ENCODE measurements at places on chromosomes 12 and 14.

GRCh38 chr12:54549774-54550451 lies 512 bp downstream of the PDE1B start:
- DNase-seq, result peak; percentile 13

- DNase-seq, result no peak
Observed at GRCh38 chr14:71529848-71530247, 402.4 kb upstream of the RGS6 start.

GRCh38 chr12:45269412-45269751 lies 53.5 kb downstream of the ANO6 start:
- no peak for DNase-seq

DNA sequence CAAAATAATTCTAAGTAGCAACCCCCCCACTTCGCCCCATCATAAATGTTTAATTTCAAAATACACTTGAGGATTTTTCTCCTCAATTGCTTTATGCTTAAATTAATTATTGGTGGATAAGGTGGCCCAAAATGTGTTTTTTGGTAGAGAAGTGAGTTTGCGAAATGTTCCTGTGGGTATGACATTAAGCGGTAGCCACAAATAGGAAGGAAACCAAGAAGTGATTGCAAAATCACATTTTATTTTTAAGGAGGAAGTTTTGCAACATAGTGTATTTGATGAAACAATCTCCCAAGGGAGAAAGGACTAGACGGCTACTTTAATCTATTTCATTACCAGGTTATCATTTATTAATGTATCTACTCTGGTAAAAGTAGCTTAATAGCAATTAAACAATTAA lies 25.5 kb downstream of the SLC25A3 start:
- no peak for DNase-seq

- no peak for DNase-seq
Observed at GRCh38 chr12:22406627-22407026, 72.1 kb upstream of the ST8SIA1 start.

DNA sequence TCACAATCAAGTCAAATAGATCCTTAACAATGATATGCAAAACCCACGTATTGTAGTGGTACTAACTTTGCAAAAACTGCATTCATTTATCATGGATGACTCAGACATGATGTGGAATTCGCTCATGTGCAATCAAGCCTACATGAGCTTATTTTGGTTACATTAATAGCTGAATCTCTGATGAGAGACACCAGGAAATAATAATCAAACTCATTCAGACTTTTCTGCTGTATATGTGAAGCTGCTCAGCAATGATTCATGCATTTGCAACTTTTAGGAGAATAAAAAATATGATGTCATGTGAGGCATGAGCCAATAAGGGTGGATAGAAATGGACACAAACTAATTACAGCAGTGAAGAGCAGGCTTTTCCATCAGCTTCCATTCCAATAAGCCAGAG lies 1075.8 kb upstream of the TMEM132C start:
- no peak for DNase-seq

DNA sequence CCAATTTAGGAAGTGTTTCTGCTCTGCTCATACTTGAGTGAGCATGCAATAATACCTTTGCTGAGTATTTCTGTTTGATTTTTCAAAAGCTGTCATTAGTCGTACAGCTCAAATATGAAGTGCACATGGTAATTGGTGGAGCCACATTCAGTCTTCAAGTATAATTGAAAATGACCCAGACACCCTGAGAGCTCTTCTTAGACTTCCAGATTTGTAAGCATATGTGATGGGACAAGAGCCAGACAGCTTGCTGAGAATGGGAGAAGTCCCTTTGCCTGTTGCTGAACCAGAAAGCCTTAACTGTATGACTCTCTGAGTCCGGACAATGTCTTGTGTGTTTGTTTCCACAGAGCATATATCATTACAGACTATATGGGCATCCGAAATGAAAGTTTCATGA lies 307.3 kb downstream of the TMEM117 start:
- no peak for DNase-seq

DNA sequence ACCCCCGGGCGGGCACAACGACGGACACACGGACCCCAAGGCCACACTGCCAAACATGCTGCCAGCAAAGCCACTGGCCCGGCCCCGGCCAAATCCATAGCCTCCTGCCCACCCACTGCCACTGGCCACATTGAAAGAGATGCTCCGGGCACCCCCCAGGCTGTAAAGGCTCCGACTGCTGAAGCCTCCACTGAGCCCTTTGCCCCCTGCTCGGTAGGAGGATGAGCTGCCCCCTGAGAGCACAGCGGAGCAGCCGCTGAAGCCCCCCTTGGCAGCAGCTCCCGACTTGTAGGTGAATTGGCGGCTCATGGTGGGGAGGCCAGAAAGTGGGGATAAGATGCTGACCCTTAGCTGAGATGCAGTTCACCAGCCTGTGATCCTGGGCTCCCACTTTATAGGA lies at the start of gene KRT73:
Gene KRT73 (minus strand): TSS at position 344 of the 400 bp plus-strand sequence. CDS start 35 bp downstream, at position 309.
- DNase-seq, result no peak

DNA sequence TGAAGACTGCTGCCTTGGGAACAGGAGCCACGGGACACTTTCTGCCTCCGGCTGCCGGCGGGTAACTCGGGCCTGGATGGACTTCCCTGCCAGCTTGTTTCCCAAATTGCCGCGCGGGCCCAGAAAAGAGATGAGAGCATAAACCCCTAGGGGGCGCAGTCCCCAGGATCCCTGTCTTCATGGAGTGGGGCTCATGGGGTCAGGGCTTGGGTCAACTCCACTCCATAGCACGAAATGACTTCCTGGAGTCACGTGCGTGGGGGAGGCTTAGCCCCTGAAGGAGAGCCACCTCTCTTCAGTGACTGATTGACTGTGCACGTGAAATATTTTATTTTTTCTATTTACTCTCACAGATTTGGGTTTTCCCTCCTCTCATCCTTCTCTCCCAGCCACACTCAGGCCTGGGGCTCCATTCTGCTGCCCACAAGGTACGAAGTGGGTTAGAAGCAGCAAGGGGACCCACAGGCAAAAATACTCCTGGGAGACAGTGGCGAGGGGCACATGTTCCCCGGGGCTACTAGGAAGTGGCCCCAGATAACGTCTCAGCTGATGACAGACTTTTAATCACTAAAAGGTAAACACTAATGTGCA lies 10.0 kb downstream of the PGF start:
- DNase-seq, result no peak

- DNase-seq, result no peak
Observed at GRCh38 chr14:73752297-73752992, 38.3 kb upstream of the PNMA1 start.

DNA sequence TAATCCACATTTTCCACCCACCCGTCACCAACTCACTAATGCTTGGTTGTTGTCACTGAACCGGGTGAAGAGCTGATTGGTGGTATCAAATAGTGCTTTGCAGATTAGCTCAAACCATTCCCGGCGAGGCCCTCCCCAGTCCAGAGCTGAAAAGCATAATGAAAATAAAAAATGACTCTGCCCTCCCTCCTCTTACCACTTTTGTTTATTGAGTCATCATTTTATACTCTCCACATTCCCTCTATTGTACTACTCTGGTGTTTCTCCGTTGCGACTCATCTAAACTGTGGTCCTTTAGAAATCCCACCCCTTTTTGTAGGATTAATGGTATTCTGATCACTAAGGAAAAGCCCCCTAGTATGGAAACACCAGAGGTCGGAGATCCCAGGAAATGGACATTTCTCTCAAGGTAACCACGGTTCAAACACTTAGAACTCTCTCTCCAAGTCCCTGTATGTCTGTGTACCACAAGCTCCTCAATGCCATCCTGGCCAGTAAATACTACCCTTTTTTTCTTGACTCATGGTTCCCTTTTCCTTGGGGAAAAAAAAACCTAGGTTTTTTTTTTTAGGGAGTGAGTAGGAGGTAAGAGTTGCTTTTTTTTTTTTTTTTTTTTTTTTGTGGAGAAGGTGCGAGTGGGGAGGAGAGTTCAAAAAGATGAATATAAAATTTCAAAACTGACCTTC lies 42.0 kb downstream of the AREL1 start:
- no peak for DNase-seq

GRCh38 chr14:57897144-57897748 lies 31.4 kb upstream of the SLC35F4 start:
- no peak for DNase-seq

GRCh38 chr14:72783741-72784140 lies 110.2 kb downstream of the DPF3 start:
- no peak for DNase-seq

GRCh38 chr12:131077931-131078391 lies 124.3 kb downstream of the ADGRD1 start:
- DNase-seq, result no peak

DNA sequence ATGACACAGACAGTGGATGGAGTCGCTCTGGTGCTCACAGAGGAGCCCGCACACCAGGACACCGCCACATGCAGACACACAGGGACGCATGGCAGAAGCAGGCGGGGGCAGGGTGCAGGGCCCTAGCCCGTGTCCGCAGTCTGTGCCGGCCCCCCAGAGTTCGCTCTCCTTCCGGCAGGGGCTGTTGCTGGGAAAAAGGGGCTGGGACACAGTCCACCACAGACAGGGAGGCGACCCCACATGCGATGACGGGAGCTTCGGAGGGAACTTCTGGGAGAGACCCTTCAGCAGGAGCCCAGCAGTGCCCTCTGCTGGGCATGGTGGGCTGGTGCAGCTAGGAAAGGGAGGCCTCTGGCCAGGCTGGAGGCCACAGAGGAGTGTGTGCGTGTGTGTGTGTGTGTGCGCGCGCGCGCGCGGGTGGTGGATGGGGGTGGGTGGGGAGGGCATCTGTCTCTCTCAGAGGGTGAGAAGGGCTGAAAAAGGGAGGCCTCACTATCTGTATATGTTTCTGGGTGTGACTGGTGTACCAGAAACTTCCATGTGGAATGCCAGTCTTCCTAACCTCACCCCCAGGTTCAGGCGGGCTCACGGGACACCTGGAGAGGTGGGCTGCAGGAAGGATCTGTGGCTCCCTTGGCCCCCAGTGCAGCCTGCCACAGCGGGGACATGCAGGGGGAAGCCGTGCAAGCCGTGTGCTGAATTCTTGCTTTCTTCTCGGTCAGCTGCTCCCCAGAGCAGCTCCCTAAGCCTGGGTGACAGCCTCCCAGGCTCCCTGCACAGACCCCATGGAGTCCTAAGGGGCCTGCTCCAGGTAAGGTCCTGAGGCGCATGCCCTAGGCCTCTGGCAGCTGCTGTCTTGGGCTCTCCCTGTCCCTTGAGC lies 60.7 kb downstream of the PLEKHG3 start:
- peak; percentile 22 for DNase-seq

- no peak for DNase-seq
Observed at GRCh38 chr12:117444781-117445180, 83.4 kb upstream of the NOS1 start.

- DNase-seq, result no peak
Observed at GRCh38 chr14:41349289-41349910, 257.3 kb upstream of the LRFN5 start.

Measured in stimulated activated CD4-positive, alpha-beta T cell treated with anti-CD3 and anti-CD28 coated beads, TNF-alpha, amount 100 ng/mL, for 4 hours (primary cell).